ENCODE measurements at places on chromosomes 13 and 19. TPM values are rescaled to one million over a fixed set of nuclear protein-coding genes. Genes with fewer than 3 reads are reported as not detected.
A peak's percentile ranks its signal among the peaks of the same experiment; 100 is the strongest.

Gene FCHO1
- total RNA-seq = not detected

Gene ZNF415
- total RNA-seq = 9.5 TPM

Gene KLF1
- total RNA-seq = 0.97 TPM

Gene HS6ST3
- 3.8 TPM for total RNA-seq

Gene LSM4
- 120 TPM for total RNA-seq

Gene PNMA8C
- 0.73 TPM for total RNA-seq

Gene GGN
- not detected for total RNA-seq

Gene MEIOSIN
- not detected for total RNA-seq

Gene ELF1
- 61.5 TPM for total RNA-seq

- no peak for DNase-seq
- H3K4me1 ChIP-seq = no peaks in the 10 kb centered on the region
- no peaks in the 10 kb centered on the region for H3K27me3 ChIP-seq
- no peak overlapping the region for H3K4me3 ChIP-seq
- H3K27ac ChIP-seq = no peak overlapping the region
- no peaks in the 10 kb centered on the region for H3K36me3 ChIP-seq
Measured at GRCh38 chr13:28346154-28346553, 148.8 kb downstream of the FLT1 start.

- H3K4me3 ChIP-seq = no peak overlapping the region
- H3K27ac ChIP-seq = no peak overlapping the region
- no peaks in the 10 kb centered on the region for H3K4me1 ChIP-seq
- H3K36me3 ChIP-seq = no peaks in the 10 kb centered on the region
- H3K27me3 ChIP-seq = no peaks in the 10 kb centered on the region
Measured at GRCh38 chr13:50366488-50367174, 351.4 kb downstream of the KCNRG start.

DNA sequence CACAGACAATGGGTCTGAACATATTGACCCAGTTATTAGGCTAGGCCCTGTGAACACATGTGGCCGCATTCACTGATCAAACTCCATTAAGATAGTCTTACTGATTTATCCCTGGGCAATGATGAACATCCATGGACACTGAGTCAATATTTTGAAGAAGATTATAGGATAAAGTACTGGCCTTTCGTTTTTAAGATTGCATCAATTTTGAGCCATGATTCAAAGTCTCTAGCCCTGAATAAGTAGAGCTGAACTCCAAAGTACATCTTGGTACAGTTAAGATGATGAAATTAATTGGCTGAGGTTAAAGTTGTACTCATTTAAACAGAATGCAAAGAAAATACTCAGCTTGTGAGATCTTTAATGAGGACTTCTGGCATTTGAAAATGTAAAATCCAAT, 1581.9 kb downstream of the EFNB2 start:
- no peak overlapping the region for H3K4me3 ChIP-seq
- no peaks in the 10 kb centered on the region for H3K4me1 ChIP-seq
- no peaks in the 10 kb centered on the region for H3K36me3 ChIP-seq
- H3K27ac ChIP-seq = no peak overlapping the region
- DNase-seq = no peak

GRCh38 chr19:4896372-4896771, 6.3 kb downstream of the ARRDC5 start:
- H3K4me3 ChIP-seq = no peak overlapping the region
- no peak for DNase-seq
- no peaks in the 10 kb centered on the region for H3K27me3 ChIP-seq
- no peaks in the 10 kb centered on the region for H3K4me1 ChIP-seq
- H3K27ac ChIP-seq = no peak overlapping the region

DNA sequence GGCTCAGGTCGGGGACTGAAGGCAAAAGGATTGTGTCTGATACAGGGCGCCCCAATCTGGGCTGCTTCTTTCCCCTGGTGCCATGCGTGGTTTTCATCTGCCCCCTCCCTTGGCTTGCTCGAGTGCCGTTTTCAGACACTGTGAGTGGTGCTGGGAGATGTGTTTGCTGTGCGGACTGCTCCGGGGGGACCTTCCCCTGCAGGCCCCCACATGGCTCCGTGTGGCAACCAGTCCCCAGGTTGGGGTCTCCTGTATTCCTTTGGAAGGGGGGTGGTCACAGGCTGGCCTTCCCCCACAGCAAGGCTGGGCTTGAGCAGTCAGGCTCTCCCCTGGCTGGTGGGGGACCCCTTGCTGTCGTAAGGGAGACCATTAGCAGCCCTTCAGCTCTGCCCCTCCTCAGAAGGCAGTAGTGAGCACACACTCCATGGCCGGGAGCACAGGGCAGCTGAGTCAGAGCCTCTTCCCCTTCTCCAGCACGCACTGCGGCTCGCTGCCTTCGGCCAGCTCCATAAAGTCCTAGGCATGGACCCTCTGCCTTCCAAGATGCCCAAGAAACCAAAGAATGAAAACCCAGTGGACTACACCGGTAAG, 20.6 kb upstream of the QTRT1 start:
- H3K4me3 ChIP-seq = no peak overlapping the region
- no peaks in the 10 kb centered on the region for H3K27me3 ChIP-seq
- DNase-seq = no peak
- no peak overlapping the region for H3K27ac ChIP-seq

GRCh38 chr19:11373885-11374432, 507 bp upstream of the SWSAP1 start:
- H3K36me3 ChIP-seq = no peaks in the 10 kb centered on the region
- H3K27me3 ChIP-seq = no peaks in the 10 kb centered on the region
- peaks cover 9% of the 10 kb centered on the region for H3K4me1 ChIP-seq
- peak overlapping the region; percentile 75 for H3K4me3 ChIP-seq

- H3K4me3 ChIP-seq = no peak overlapping the region
- no peaks in the 10 kb centered on the region for H3K27me3 ChIP-seq
- H3K4me1 ChIP-seq = no peaks in the 10 kb centered on the region
- DNase-seq = no peak
Measured at GRCh38 chr13:102452836-102453235, 51.0 kb upstream of the FGF14 start.

- no peaks in the 10 kb centered on the region for H3K27me3 ChIP-seq
- no peaks in the 10 kb centered on the region for H3K4me1 ChIP-seq
- no peak overlapping the region for H3K4me3 ChIP-seq
- no peak overlapping the region for H3K27ac ChIP-seq
Measured at GRCh38 chr13:113653264-113654174, 4.5 kb downstream of the ATP4B start.

- no peak overlapping the region for H3K4me3 ChIP-seq
- H3K27ac ChIP-seq = no peak overlapping the region
- no peak for DNase-seq
Measured at GRCh38 chr19:4952945-4953344, 16.0 kb upstream of the KDM4B start.

DNA sequence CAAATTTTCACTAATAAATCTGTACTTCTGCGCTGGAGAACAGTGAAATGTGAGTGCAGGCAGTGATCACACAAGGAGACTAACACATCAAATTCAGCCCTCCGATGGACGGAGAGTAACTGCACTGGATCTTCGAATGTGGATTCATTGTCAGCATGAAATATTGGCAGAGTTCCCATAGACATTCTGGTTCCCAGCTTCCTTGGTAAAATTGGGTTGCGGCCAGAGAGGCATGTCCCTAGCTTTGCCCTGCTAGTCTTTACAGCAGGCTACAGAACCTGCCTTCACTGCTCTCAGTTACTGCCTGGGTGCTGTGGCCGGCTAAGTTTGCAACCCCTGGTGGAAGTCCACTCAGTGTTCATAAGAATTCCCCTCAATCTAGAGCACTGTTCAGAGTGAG, 32.3 kb upstream of the UQCRFS1 start:
- no peaks in the 10 kb centered on the region for H3K27me3 ChIP-seq
- no peak overlapping the region for H3K27ac ChIP-seq
- H3K4me1 ChIP-seq = no peaks in the 10 kb centered on the region
- H3K4me3 ChIP-seq = no peak overlapping the region

DNA sequence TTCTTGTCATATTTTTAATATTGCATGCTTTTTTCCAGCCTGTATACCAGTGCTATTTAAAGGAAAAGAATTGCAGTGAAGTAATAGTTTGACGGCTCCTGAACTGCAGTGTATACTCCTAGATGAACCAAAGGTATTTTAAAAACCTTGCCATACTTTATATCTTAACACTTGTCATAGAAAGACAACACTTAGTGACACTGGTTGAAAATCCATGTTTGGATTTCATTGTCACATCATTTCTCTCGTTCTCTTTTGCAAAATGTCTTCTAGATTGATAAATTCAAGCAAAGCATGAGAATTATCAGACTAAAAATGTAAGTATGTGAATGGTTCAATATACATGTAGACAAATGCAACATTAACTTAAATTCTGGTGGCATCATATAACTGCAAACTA, 1293.9 kb downstream of the PCDH9 start:
- peaks cover 4% of the 10 kb centered on the region for H3K4me1 ChIP-seq
- no peaks in the 10 kb centered on the region for H3K36me3 ChIP-seq
- no peak overlapping the region for H3K4me3 ChIP-seq
- H3K27ac ChIP-seq = no peak overlapping the region

DNA sequence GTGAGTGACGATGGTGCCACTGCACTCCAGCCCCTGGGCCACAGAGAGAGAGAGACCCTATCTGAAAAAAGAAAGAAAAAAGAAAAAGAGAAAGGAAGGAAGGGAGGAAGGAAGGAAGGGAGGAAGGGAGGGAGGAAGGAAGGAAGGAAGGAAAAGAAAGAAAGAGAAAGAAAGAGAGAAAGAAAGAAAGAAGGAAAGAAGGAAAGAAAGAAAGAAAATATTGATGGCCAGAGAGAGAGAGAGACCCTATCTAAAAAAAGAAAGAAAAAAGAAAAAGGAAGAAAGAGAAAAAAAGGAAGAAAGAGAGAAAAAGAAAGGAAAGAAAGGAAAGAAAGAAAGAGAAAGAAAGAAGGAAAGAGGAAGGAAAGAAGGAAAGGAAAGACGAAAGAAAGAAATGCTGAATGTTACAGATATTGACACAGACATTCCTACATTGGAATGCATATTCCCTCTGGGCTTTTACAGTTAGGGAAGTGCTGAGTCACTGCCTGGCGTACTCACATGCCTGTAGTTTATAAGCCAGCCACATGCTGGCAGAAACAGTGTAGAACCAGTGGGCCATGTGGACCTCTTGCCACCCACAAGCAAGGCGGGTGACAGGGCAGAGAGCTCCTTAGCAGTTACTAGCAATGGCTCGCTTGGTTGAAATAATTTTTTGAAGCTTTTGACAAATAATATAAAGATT, 34.6 kb upstream of the SLC46A3 start:
- DNase-seq = no peak
- no peak overlapping the region for H3K4me3 ChIP-seq
- H3K27me3 ChIP-seq = no peaks in the 10 kb centered on the region
- no peaks in the 10 kb centered on the region for H3K4me1 ChIP-seq
- no peak overlapping the region for H3K27ac ChIP-seq

- H3K4me3 ChIP-seq = no peak overlapping the region
- no peaks in the 10 kb centered on the region for H3K27me3 ChIP-seq
- H3K36me3 ChIP-seq = no peaks in the 10 kb centered on the region
- DNase-seq = no peak
- H3K4me1 ChIP-seq = no peaks in the 10 kb centered on the region
Measured at GRCh38 chr19:8336660-8337059, 6.4 kb downstream of the KANK3 start.

DNA sequence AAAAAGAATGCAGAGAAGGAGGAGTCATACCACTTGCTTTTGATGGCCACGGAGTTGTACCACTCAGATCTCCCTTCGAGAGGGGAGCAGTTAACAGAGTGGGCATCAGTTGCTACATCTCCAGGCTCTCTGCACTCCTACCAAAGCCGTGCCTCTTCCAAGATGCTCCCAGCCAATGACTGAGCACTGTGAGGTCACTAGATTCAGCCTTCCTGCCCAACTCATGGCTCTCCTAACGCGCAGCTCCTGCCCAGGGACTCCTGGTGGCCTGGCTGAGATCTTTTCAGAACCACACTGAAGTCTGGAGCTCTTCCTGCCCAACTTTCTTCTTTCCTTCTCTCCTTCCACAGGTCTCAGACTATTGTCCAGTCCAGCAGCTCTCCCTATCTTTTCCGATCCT, 66.7 kb downstream of the LHFPL6 start:
- no peaks in the 10 kb centered on the region for H3K36me3 ChIP-seq
- no peak overlapping the region for H3K27ac ChIP-seq
- no peaks in the 10 kb centered on the region for H3K27me3 ChIP-seq
- H3K4me1 ChIP-seq = peaks cover 6% of the 10 kb centered on the region

DNA sequence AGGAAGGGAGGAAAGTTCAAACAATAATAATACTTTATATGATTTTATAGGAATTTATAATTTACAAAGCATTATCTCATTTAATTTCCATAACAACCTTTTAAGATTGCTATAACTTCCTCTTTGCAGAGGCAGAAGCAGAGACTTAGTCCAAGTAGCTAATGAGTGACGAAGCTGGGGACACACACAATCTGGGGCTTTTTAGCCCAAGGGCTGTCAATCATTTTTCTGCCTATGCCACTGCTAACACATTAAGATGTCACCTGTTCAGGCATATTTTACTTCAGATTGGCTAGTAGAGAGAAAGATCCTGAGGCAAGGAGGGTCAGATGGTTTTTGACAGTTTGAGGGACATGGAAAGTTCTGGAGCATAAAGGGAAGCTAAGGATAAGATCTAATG, 12.6 kb downstream of the SCEL start:
- no peaks in the 10 kb centered on the region for H3K27me3 ChIP-seq
- no peaks in the 10 kb centered on the region for H3K4me1 ChIP-seq
- H3K27ac ChIP-seq = no peak overlapping the region
- H3K36me3 ChIP-seq = no peaks in the 10 kb centered on the region

DNA sequence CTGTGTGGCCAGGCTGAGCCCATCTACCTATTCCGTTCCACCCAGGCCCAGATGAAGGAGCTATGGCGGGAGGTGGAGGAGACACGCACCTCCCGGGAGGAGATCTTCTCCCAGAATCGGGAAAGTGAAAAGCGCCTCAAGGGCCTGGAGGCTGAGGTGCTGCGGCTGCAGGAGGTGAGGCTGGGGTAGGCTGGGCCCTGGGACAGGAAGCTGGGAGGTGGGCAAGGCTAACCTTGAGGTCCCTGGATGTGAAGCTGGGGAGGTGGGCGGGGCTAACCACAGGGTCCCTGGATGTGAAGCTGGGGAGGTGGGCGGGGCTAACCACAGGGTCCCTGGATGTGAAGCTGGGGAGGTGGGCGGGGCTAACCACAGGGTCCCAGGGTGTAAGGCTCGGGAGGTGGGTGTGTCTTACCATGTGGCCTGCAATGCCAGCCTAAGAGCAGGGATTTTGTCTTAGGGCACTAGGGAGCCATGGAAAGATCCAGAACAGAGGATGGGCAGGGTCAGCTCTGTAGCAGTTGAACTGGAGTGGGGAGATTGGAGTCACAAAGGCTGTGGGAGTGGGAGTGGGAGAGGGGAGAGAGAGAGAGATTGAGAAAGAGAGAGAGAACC, 36.9 kb downstream of the KCNC3 start:
- no peaks in the 10 kb centered on the region for H3K4me1 ChIP-seq
- H3K4me3 ChIP-seq = no peak overlapping the region

GRCh38 chr19:1826557-1827521, 14.8 kb upstream of the ATP8B3 start:
- no peaks in the 10 kb centered on the region for H3K4me1 ChIP-seq
- H3K27me3 ChIP-seq = no peaks in the 10 kb centered on the region
- H3K27ac ChIP-seq = peak overlapping the region; percentile 55
- no peaks in the 10 kb centered on the region for H3K36me3 ChIP-seq
- H3K4me3 ChIP-seq = no peak overlapping the region

DNA sequence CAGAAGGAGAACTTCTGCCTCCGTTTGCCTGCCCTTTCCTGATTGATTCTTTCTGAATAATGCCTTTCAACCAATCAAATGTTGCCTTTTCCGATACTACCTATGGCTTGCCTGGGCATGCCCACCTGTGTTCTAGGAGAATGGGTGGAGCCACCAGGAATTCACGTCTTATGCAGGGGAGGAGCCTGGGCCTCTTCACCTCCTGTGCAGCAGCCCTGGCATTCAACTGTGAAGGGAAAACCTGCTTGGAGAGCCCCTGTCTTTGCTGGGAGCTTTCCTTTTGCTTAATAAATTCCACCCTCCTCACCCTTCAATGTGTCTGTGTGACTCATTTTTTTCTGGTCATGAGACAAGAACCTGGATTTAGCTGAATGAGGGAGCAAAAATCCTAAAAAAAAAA, 730.7 kb downstream of the UQCRFS1 start:
- H3K4me1 ChIP-seq = no peaks in the 10 kb centered on the region
- H3K36me3 ChIP-seq = no peaks in the 10 kb centered on the region
- H3K27ac ChIP-seq = no peak overlapping the region
- no peaks in the 10 kb centered on the region for H3K27me3 ChIP-seq
